ENCODE measurements at places on chromosomes 7 and 10. TPM values are rescaled to one million over a fixed set of nuclear protein-coding genes. Genes with fewer than 3 reads are reported as not detected.

DNA sequence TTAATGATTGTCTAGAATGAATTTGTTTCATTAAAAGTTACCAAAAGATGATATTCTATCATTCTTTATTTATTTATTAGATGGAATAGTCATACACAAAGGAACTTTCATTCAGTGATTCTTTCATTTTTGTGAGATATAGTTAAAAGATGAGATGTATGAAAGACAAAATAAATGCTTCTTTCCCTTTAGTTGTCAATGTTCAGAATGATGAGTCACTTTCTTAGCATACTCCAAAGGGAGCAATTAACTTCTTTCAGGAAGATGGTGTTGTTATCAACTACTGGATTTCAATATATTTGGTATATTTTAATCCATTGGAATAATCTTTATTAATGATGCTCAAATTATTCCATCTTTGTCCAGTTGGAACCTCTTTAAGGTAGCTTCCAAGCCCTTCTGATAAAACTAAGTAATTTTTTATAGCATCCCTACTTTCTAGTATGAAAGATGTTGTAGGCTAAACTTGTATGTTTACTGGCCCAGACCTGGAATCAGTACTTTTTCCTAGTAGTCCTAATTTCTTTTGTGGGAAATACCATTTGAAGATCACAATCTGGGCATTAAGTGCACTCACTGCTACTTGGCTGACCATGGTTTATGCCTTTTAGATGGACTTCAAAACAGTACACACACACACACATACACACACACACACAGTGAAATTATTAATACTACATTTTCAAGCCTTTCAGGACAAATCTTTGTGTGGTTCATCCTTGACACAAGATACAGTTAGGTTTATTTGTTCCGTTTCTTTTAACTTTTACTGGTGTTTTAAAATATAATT lies 2.5 kb downstream of the GIMAP7 start:
- H3K36me3 ChIP-seq: no peaks in the 10 kb centered on the region
- H3K4me1 ChIP-seq: no peaks in the 10 kb centered on the region
- no peaks in the 10 kb centered on the region for H3K27me3 ChIP-seq
- DNase-seq: no peak
- H3K27ac ChIP-seq: peak overlapping the region; percentile 48

- no peaks in the 10 kb centered on the region for H3K4me1 ChIP-seq
- H3K36me3 ChIP-seq: no peaks in the 10 kb centered on the region
- H3K27me3 ChIP-seq: no peaks in the 10 kb centered on the region
- no peak overlapping the region for H3K27ac ChIP-seq
Measured at GRCh38 chr10:36779238-36779846, 346.1 kb upstream of the ANKRD30A start.

DNA sequence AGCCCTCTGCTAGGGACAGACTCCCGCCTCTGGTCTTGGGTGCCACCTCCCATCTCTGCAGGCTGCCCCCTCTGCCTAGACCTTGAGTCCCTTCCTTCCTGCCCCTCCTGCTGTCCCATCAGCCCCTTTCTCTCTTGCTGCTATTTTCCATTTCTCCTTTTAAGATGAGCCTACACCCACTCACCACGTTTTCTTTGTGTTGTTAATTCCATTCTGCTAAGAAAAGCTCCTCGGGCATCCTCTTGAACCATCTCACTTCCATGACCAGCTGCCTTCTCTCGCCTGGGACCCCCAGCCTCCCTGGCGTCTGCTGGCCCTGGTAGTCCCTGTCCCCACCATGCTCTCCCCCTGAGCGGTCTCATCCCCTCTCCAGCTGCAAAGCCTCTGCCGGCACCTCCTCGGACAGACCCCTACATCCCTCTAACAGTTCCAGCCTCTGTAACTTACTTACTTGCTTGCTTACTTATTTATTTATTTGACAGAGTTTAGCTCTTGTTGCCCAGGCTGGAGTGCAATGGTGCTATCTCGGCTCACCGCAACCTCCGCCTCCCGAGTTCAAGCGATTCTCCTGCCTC lies 95.8 kb upstream of the SH2B2 start:
- H3K36me3 ChIP-seq: no peaks in the 10 kb centered on the region
- no peaks in the 10 kb centered on the region for H3K4me1 ChIP-seq
- H3K27ac ChIP-seq: no peak overlapping the region

ZNF716 gene
- not detected for total RNA-seq

JAZF1 gene
- 27.6 TPM for total RNA-seq

PODXL gene
- 38.5 TPM for total RNA-seq

CPEB3 gene
- 5.4 TPM for total RNA-seq
